ENCODE measurements at places on chromosomes 1 and 21.

DNA sequence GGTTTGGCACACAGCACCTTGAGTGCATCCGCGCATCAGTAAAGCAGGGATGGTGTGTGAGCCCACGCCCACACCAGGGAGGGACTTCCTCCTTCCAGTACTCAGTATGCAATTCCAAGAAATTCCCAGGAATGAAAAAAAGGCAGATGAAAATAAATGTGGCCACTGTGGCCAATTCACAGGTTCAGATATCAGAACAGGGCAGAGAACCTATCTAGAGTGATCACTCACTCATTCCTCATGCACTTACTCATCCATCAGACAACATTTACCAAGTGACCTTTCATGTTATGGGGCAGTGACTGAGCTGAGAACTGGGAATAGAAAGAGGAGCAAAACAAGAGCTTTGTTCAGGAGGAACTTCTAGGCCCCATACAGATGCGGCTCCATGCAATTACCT lies 113.7 kb downstream of the ZSCAN20 start:
- no peak for DNase-seq

GRCh38 chr1:89760496-89760895 lies 60.3 kb upstream of the LRRC8D start:
- DNase-seq: no peak

GRCh38 chr1:117681093-117681900 lies 75.4 kb downstream of the TENT5C start:
- no peak for DNase-seq

- DNase-seq: no peak
Observed at GRCh38 chr1:25182629-25183028, 49.7 kb downstream of the SYF2 start.

DNA sequence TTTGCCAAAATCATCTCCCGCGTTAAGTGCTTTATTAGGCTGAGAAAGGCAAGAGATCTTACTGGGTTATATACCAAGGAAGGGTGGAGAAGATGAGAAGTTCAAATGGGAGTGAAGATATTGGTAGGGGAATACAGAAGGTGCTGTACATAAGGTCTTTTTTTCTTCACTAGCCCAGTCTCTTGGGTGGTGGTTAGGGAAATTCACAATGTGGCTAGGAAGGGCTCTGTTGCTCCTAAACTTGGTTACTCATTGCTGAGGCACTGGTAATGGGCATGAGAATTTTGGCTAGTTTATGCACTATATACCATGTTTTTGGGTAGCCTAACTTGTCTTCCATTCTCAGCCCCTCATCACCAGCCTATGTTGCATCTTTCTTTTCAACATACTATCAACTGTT lies 50.6 kb downstream of the LHX4 start:
- no peak for DNase-seq

GRCh38 chr21:45827302-45827692 lies 154.3 kb upstream of the COL6A1 start:
- no peak for DNase-seq

DNA sequence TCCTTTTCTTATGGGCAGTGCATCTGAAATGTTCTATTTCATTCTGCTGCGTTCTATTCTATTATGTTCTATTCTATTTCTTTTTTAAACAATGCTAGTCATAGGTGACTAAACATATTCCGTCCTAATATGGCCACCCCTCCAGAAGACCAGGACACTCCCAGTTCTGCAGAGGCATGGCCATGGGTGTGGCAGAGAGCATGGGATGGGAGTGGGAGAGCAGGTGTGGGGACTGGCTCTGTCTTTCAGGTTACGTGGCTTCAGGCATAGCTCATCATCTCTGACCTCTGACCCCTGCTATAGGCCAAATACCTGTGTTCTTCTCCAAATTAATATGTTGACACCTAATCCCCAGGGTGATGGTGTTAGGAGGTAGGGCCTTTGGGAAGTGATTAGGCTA lies 33.4 kb upstream of the TLR5 start:
- no peak for DNase-seq

GRCh38 chr1:69920426-69920825 lies 285.0 kb downstream of the LRRC40 start:
- DNase-seq: no peak

DNA sequence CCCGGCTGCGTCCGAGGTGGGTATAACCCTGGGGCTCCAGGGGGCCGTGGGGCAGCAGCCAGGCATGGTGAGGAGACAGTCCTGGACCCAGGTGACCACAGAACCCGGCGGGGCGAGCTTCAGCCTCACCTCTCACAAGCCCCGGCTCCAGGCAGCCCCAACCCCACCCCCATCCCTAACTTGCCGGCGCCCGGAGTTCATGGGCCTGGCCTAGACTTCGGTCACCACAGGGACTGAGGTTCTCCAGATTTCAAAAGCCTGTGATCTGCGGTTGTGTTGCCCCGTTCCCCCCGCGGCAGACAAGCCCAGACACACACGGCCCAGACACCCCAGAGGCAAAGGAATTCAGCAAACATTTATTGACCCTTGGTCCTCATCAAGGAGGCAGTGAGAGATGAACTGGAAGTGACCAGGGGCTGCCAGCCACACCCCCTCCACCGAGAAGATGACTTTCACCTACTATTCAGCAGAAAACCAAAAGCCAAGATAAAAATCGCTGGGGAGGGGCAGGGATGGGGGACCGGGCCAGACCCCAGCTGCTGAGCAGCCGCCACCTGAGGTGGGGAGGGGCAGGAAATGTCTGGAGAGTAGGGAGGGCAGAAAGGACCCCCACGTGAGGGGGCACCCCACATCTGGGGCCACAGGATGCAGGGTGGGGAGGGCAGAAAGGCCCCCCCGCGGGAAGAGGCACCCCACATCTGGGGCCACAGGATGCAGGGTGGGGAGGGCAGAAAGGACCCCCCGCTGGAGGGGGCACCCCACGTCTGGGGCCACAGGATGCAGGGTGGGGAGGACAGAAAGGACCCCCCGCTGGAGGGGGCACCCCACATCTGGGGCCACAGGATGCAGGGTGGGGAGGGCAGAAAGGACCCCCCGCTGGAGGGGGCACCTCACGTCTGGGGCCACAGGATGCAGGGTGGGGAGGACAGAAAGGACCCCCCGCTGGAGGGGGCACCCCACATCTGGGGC lies 3.9 kb downstream of the HES4 start:
- DNase-seq: no peak

DNA sequence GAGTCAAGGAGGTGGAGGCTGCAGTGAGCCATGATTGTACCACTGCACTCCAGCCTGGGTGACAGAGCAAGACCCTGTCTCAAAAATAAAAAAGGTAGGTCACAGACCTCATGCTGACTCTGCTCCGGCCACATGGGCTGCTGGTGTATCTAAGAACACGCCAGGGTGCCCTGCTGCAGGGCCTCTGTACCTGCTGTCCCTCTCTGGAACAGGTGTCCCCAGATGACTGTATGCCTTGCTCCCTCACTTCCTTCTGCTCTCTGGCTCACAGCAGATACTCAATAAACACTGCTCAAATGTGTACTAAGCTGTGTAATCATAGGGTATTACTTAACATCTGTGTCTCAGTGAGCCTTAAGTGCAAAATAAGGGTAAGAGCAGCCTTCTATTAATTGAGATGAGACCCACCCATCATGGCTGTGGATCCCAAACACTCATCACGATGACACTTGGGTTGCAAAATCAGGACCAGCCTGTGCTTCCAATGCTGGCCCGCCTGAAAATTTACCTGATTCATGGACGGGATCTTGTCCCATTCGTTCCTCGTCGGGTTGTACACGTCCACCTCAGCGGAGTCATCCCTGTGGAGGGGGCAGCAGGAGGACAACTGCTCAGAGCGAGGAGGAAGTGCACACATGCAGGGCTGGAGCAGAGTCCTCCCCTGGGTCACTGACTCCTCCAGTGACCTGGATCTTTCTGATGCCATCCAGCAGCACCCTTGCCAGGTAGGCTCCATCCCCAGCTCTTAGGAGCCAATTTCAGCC lies 7.5 kb downstream of the KLHL21 start:
- DNase-seq: no peak

DNA sequence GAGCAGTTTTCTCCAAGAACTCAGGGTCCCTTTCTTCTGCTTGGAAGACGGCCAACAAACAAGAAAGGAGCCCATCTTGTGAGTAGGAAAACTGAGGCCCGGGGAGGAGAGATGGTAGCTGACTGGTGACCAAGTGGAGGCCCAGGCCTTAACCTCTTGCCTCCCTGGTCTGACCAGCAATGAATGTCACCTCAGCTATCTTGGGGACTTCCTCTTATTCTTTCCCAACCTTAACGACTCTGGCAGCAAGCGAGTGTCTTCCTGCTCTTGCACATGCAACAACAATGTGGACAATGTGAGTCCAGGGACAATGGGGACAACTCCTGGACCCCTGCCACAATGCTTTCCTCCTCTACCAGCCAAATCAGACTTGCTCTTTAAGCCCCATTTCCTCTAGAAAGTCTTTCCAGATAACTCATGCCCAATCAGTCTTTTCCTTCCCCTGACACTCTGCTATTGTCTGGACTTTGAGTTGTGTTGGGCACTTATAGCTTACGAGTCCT lies 12.6 kb downstream of the HSPG2 start:
- DNase-seq: no peak

DNA sequence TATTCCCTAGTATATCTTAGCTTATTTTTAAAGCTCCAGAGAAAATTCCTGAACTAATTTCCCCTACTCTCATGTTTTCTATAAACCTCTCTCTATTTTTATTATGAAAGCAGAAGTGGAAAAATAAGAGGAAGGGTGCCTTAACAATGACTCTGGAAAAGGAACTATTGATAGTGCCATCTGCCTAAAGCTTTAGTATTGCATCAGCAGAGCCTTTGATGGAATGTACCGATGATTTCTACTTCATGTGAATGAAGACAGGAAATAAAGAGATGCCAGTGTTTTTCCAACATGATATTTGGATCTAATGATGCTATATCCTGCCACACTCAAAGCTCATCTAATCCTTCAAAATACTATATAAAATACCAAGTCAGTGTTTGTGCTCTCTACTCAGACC lies 35.1 kb downstream of the TNFSF18 start:
- no peak for DNase-seq

GRCh38 chr1:207103892-207104373 lies at the start of gene C4BPA:
C4BPA (plus strand) TSS chr1:207104233; CDS start chr1:207113026, 8,793 bp downstream.
- no peak for DNase-seq
